ENCODE measurements at places on chromosomes 6 and 20.

DNA sequence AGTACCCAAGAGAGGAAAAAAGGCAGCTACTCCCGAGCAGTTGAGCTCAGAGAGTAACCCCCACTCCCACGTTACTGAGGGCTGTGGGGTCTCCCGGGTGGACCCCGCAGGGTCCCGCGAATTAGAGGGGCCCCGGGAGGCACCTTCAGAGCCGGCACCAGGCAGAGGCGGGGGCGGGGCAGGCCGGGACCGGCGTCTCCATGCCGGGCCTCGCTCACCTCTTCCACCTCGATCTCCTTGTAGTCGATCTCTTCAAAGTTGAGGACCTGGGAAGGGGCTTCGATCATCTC, 381 bp downstream of the MAP3K7 start:
- DNase-seq = no peak

- DNase-seq = no peak
Observed at GRCh38 chr20:37305839-37306238, 16.4 kb downstream of the MANBAL start.

- DNase-seq = no peak
Observed at GRCh38 chr6:107534571-107535141, 44.7 kb downstream of the SOBP start.

GRCh38 chr6:132902901-132903300, 88.5 kb downstream of the RPS12 start:
- DNase-seq = no peak

DNA sequence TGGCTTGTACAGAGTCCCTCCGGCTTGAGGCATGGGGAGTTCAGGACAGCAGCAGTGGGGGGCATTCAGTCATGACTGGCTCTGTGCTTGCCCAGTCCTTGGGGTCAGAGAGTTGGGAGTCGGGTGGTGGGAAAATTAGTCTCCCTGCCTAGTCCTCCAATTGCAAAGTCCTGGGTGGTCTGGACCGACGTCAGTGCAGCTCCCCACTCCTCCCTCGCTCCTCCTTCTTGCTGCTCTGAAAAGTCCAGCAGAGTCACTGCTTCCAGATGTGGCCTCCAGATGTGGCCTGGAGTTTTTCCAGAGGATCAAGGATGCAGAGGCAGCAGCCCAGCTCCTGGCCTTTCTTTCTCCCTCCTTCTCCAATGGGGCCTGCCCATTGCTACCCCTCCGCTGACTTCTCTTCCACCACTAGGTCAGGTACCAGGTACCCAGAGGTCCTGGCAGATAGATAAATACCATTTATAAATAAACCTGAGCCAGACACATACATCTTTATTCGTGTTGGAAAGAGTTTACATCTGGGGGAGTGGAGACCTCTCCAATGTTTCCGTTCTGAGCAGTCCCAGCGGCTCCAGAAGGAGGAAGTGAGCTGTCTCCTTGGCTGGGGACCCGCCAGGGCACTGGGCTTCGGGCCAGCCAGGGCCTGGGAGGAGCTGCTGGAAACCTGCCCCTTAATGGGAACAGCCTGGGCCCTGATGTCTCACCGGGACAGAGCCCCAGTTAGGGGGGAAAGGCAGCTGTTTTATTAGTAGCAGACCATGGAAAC, 49.0 kb upstream of the RNF24 start:
- peak; percentile 12 for DNase-seq

DNA sequence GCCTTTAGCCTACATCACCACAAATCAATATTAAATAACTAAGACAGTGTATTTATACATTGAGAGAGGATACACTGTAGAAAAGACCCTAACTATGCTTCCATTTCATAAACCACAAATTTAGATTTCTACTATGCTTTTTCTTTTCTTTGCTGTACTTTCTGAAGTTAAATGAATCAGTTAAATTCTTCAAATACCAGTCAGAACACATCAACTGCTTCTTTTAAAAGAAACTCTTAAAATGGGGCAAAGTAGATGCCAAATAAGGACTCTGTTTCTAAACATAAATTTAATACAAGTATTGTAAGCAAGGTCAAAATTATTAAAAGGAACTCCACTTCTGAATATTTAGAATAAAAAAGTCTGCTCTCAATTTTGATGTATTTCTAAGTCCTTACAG, 76.9 kb downstream of the GMDS start:
- no peak for DNase-seq

DNA sequence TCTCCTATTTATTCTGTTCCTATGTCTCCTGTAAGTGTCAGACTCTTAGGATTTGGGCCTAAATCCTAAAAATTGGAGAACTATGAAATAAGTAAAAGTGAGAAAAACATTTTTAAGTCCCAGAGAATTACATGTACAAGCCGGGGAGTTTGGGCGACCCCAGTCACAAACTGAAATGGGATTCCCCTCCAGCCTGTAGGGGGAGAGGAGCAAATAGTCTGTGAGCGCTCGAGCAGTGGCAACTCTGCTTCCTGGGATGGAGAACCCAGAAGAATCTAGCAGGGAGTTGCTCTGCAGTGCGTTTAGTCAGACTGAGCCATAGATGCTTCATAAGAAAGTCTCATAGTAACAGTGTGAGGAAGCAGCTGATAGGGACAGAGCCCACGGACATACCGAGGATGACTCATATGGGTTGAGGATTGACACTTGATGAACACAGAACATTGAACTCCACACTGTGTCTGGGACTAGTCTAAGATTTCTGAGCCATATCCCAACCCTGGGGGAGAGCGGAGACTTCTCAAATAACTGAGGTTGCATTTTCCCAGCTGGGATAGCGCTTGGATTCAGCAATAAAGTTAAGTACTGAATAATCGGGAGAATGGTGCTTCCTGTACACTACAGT, 437.2 kb downstream of the BCKDHB start:
- DNase-seq = no peak

DNA sequence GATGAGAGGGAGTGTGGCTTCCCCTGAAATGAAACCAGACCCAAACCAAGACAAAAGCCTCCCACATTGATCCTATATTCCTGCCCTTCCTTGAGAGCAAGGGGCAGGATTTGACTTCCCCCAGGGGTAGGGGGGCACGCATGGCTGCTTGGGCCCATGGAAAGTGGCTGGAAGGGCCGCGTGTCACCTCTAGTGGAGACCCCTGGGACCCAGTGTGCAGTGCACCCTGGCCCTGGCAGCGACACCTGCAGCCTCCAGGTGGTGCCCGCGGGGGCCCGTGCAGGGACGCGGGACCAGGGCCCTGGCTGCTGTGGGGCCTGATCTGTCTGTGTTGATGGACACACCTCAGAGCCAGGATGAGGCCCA, 18.0 kb upstream of the SLCO4A1 start:
- peak; percentile 35 for DNase-seq

DNA sequence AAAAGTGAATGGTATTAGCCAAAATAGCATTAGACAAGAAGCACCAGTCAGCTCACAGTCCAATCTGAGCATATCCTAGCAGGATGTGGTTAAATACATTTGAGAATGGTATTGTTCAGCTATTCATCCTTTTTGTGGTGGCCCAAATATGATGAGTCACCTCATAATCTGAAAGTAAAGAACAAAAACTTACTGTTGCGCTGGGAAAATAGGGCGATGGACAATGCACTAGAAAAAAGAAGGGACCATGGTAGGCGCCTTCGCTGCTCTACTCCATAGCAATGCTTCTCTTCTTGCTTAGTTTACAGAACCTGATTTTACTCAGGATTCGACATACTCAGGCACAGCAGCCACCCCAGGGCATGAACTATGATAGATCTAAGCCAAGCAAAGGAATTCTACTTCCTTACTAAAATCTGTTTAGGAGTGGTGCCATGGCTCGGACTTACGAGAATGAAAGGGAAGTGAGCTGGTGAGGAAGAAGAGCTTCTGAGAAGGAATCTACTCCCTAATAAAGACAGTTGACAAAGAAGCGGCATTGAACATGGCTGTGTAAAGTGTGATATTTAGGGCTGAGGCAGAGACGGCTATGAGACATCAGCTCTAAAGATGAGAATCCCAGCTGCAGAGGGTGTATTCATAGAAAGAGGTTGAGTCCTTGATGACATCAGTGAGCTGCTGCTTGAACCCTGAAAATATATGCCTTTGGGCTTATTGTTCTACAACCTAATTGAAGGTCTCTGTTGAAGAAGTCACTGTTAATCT, 16.6 kb upstream of the FBXO9 start:
- no peak for DNase-seq

- no peak for DNase-seq
Observed at GRCh38 chr20:50546729-50547314, 36.6 kb downstream of the PTPN1 start.

- no peak for DNase-seq
Observed at GRCh38 chr6:113137426-113137825, 719.7 kb upstream of the MARCKS start.

DNA sequence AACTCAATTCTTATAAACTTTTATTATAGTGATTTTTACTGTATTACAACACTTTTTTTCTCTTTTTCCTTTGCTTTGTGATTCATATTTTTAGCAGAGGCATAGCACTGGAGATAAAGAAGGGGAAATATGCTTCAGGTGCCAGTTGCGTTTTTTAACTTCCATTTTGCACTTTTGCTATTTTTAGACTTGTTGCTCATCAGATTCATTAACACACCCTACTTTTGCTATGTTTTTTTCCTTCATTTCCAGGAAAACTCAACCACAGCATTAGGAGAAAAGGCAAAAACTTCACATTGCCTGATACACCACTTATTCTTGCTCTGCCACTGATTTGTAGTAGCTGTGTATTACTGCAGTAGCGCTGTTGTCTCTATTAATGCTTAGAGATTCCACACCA, 8.0 kb upstream of the TMEM30A start:
- DNase-seq = no peak

DNA sequence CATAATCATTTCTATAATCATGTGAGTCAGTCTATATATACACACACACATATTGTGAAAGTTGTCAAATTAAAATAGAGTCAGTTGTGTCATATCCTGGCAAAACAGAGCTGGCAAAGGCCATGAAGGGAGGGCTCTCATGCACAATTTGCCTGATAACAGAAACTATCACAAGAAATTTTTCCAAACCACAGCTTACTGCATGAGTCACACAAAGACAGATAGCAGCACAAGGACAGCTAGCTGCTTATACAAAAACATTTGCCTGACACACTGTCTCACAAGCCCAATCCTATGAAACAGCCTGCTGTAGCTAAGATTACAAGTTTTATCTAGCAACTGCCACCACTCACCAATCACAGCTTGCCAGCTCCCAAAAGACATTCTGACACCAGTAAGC, 848.5 kb upstream of the MAN1A1 start:
- peak; percentile 37 for DNase-seq

- no peak for DNase-seq
Observed at GRCh38 chr6:14754751-14755513, 490.9 kb upstream of the JARID2 start.

GRCh38 chr20:11844691-11845090, 73.0 kb upstream of the BTBD3 start:
- DNase-seq = no peak

DNA sequence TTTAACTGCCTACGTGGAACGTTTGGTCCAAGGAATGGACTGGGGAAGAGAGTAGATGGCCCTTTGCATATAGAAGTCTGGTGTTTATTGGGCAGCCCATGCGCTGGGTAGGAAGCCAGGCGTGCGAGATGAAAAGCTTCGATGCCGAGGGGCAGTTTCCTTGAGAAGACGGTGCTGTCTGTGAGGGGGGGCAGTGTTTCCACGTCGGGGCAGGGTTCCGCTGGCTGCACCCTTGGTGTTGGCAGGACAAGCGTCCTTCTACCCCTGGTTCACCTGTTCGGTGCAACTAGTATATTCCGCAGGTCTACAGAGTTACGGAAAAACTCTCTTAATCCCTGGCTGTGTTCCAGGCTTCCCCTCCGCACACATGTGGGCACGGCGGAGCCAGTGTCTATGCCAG, 88.2 kb downstream of the SMOC2 start:
- no peak for DNase-seq

GRCh38 chr6:452301-453067, 60.9 kb downstream of the IRF4 start:
- no peak for DNase-seq

- no peak for DNase-seq
Observed at GRCh38 chr6:106120006-106120405, 33.9 kb downstream of the PRDM1 start.

GRCh38 chr6:35052694-35053565, 88.2 kb downstream of the TCP11 start:
- DNase-seq = peak; percentile 23

- no peak for DNase-seq
Observed at GRCh38 chr20:17768271-17768670, 68.5 kb downstream of the BANF2 start.

DNA sequence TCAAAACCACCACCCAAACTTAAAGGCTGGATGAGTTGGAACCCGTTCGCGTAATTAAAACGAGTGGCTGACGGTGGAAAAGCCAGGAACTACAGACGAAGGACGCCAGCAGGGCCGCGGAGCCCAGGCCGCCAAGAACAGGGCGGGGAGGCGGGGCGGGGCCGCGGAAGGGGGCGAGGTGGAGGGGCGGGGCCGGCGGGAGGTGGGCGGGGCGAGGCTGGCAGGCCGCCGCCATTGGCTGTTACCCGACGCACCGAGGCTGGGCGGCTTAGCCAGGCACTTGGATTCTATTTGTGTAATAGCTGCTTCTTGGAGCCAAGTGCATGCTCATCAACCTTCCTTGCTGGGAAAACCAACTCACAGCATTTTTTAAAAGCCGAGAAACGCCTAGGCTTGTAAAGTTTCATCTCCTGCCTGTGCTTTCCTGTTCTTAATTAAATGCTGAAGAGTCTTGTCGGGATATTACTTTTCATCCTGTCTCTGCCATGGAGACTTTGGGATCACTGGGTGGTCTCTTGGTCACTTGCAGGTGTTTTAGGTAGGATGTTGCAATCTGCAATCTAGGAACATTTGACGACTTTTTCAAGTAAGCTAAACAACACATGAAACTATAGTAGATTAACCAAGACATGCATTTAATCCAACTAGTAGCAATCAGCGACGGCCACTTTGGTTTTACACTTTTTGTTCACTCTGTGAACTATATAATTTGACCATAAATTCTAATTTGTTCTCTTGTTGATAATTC, 245.0 kb downstream of the ARID1B start:
- DNase-seq = peak; percentile 89

GRCh38 chr6:47681201-47681990, 17.0 kb upstream of the ADGRF4 start:
- no peak for DNase-seq

GRCh38 chr20:59561614-59562277, 42.6 kb upstream of the PHACTR3 start:
- DNase-seq = no peak

DNA sequence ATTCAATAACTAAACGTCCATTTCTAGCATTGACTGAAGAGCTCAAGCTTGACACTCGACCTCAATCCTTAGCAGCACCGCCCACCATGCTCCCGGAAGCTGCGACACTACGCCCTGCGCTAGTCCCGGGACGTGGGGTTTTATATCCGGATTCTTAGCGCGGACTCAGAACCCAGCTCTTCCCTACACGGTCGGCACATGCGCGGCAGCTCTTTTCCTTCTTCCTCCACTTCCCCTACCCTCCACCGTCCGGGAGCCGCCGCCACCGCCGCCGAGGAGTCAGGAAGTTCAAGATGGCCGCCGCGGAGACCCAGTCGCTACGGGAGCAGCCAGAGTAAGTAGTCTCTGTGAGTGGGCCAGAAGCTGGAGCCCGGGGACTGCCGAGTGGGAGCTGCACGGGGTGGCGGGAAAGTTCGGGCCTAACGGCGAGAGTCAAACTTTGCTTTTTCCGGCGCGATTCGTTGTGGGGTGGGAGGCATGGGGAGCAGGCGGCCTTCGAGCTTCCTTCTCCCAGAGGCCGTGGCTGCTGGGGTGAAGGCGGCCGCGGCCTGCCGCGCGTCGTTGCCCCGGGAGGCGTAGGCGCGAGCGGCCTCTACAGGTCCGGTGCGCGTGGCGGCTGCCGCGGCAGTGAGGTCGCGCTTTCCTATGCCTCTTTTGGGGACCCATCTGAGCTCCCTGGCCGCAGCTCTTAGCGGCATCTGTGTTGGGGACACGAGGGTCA, 57.6 kb downstream of the FAM217A start:
- DNase-seq = peak; percentile 96

- no peak for DNase-seq
Observed at GRCh38 chr6:106417572-106418147, 57.1 kb downstream of the CRYBG1 start.

Data from NCI-H524 (cell line).